ENCODE measurements at places on chromosomes 7 and 10. TPM values are rescaled to one million over a fixed set of nuclear protein-coding genes. Genes with fewer than 3 reads are reported as not detected.

Gene OR2A12
- total RNA-seq, result not detected

Gene CCL26
- total RNA-seq, result not detected

Gene USP54
- total RNA-seq, result 7.9 TPM

Gene LRRD1
- total RNA-seq, result under 0.01 TPM

- H3K36me3 ChIP-seq, result no peaks in the 10 kb centered on the region
- no peak for DNase-seq
- H3K4me3 ChIP-seq, result no peak overlapping the region
- peaks cover 3% of the 10 kb centered on the region for H3K27me3 ChIP-seq
- H3K27ac ChIP-seq, result no peak overlapping the region
Measured at GRCh38 chr7:73340514-73340913, 12.6 kb downstream of the FKBP6 start.

- H3K27me3 ChIP-seq, result no peaks in the 10 kb centered on the region
- H3K4me1 ChIP-seq, result no peaks in the 10 kb centered on the region
- no peak overlapping the region for H3K27ac ChIP-seq
- no peaks in the 10 kb centered on the region for H3K36me3 ChIP-seq
- no peak for DNase-seq
Measured at GRCh38 chr7:70504254-70504653, 627.7 kb upstream of the GALNT17 start.

- DNase-seq, result no peak
- H3K36me3 ChIP-seq, result no peaks in the 10 kb centered on the region
- H3K4me1 ChIP-seq, result peaks cover 12% of the 10 kb centered on the region
- no peak overlapping the region for H3K27ac ChIP-seq
- no peaks in the 10 kb centered on the region for H3K27me3 ChIP-seq
Measured at GRCh38 chr7:140315498-140316164, 82.7 kb downstream of the SLC37A3 start.

- H3K27ac ChIP-seq, result no peak overlapping the region
- no peak overlapping the region for H3K4me3 ChIP-seq
- H3K27me3 ChIP-seq, result no peaks in the 10 kb centered on the region
- H3K36me3 ChIP-seq, result peaks cover 1% of the 10 kb centered on the region
- DNase-seq, result no peak
- H3K4me1 ChIP-seq, result no peaks in the 10 kb centered on the region
Measured at GRCh38 chr7:139886899-139887298, 57.8 kb downstream of the TBXAS1 start.

- H3K36me3 ChIP-seq, result no peaks in the 10 kb centered on the region
- peak overlapping the region; percentile 95 for H3K27ac ChIP-seq
- H3K4me3 ChIP-seq, result no peak overlapping the region
- no peaks in the 10 kb centered on the region for H3K27me3 ChIP-seq
- DNase-seq, result peak; percentile 88
Measured at GRCh38 chr10:16986406-16987205, 143.0 kb downstream of the CUBN start.

DNA sequence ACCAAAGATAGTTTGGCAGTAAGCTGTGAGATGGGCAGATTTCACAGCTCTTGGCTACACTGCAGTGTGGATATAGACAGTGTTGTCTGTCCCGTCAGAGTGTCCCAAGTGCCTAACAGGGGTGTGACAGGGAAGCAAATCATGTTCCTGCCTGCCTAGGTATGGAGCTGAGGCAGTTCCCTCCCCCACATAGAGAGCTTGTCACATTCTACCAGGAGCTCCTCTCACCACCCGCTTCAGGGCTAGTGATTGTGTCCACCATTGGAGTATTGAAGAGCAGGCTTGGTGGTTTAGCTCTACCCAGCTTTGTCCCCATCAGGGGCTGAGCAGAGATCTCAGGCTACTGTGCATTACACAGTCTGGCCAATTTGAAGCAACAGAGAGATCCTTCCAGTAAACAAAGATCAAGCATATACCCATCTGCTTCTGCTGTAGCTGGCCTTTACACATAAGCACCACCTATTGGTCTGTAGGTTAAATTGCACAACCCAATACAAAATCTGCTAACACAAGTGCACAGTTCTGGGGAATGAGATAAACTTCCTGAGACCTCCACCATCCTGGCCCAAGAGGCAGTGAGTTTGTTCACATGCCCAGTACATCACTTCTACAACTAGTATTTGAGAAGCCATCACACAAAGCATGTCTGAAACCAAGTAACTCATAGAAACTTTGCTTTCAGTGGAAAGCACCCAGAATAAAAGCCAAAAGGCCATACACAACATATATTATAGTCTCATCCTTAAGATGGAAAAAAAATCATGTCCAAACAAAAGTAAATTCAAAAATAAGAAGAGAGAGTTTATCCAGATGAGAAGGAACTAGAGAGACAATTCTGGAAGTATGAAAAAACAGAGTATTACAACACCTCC lies 67.3 kb downstream of the GLCCI1 start:
- H3K27me3 ChIP-seq, result no peaks in the 10 kb centered on the region
- no peak overlapping the region for H3K4me3 ChIP-seq
- no peak overlapping the region for H3K27ac ChIP-seq
- H3K36me3 ChIP-seq, result no peaks in the 10 kb centered on the region

GRCh38 chr7:155746188-155746587 lies 66.1 kb downstream of the SHH start:
- H3K27ac ChIP-seq, result no peak overlapping the region
- H3K4me1 ChIP-seq, result 0 out of 2 replicates have a peak, but pooled peaks cover 2% of the 10 kb centered on the region
- no peak overlapping the region for H3K4me3 ChIP-seq
- DNase-seq, result no peak
- peaks cover 33% of the 10 kb centered on the region for H3K36me3 ChIP-seq
